ENCODE measurements at places on chromosomes 5 and 9.

- DNase-seq = no peak
Observed at GRCh38 chr5:42720251-42720650, 36.4 kb upstream of the CCDC152 start.

DNA sequence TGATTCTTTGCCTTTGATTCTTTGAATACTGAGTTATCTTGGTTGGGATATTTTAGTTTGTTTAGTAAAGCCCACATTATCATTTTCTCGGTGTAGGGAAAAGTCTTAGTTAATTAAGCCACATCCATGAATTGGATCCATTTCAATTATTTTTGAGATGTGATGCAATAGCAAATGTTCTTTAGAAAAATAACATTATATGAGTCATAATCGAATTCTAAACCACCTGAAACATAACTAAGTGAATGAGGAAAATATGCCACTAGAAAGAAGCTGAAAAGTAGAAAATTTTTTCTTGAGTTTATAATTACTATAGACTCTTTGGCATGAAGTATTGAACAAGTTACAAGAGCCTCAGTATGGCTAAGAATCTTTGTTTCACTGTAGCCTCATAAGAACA lies 17.5 kb upstream of the CCDC192 start:
- no peak for DNase-seq

- no peak for DNase-seq
Observed at GRCh38 chr5:63029891-63030290, 451.3 kb downstream of the LRRC70 start.

DNA sequence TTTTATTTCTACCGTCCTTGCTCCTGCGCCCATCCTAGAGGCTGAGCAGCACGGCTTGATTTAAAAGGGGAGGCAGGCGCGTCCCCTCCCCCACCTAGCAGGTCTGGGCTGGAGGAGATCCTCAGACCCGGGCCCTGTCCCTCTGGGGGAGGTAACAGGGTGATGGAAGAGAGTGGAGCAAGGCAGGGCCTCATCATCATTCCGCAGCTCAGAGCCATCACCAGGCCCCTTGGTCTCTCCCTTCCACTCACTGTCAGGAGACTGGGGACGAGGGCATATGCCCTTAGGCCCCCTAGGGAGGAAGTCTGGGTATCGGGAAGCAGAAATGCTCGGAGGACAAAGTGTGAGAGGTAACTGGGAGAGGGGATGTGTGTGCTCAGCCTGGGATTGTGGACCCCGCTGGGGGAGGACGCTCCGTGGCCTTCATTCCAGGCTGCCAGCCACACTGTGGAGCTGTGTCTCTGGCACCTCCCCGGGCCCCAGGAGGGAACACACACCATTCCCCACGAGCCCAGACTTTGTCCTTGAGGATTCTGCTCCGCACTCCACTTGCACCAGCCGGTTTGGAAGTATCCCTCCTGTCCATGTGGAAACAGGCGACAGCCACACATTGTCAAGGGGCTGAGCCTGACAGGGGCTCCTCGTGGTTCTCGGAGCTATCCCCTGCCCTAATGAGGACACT lies 761 bp downstream of the REEP2 start:
- DNase-seq = no peak

GRCh38 chr9:116276196-116276493 lies 122.6 kb downstream of the PAPPA start:
- DNase-seq = no peak

DNA sequence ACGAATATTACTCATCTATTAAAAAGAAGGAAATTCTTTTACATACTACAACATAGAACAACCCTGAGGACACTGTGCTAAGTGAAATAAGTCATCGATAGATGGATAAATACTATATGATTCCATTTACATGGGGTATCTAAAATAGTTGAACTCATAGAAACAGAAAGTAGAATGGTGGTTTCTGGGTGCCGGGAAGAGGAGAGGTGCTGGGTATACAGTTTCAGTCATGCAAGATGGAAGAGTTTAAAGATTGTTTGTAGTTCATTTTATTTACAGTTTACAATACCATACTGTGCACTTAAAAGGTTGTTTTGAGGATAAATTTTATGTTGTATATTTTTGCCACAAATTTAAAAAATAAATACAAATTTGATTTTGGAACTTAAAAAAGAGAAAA lies 267.5 kb upstream of the ITGA1 start:
- DNase-seq = no peak

DNA sequence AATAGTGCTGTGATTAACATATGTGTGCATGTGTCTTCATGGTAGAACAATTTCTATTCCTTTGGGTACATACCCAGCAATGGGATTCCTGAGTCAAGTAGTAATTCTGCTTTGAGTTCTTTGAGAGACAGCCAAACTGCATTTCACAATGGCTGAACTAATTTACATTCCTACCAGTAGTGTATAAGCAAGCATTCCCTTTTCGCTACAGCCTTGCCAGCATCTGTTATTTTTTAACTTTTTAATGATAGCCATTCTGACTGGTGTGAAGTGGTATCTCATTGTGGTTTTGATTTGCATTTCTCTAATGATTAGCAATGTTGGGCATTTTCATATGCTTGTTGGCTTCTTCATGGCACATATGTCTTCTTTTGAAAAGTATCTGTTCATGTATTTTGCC lies 308.5 kb downstream of the ARRDC3 start:
- DNase-seq = no peak

GRCh38 chr5:140741967-140742366 lies 41.7 kb downstream of the ZMAT2 start:
- no peak for DNase-seq

GRCh38 chr5:56659971-56660370 lies 155.4 kb upstream of the MAP3K1 start:
- DNase-seq = no peak

DNA sequence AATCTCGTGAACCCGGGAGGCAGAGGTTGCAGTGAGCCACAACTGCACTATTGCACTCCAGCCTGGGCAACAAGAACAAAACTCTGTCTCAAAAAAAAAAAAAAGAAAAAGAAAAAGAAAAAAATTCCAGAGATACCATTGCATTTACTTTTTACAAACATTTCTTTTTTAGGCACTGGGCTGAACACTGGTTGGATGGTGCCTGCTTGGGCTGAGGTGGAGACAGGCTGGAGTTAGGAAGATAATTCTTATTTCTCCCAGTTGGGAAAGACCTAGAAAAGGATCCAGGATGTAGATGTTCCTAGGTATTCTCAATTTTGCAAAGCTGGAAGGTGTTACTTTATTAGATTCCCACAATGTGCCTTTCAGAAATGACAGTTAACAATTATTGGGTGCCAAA lies 49.9 kb upstream of the JMY start:
- no peak for DNase-seq

DNA sequence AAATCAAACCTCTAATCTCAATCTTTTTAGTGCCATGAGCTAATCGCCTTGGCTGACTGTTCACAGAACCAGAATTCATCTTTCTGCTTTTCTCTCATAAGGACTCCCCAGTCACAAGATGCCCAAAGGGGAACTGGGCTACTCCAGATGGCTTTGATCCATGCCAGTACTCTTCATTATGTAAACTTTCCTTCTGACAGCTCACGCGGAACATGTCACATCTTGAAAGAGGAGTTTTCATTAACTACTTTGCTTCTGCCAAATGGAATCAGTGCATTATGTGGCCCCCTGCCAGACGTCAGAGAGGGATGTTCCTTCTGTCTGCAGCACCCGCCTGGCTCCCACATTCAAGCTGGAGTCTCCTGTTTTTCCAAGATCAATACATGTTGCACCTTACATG lies 142.1 kb upstream of the NMUR2 start:
- no peak for DNase-seq

GRCh38 chr5:80195837-80196400 lies 59.9 kb downstream of the SERINC5 start:
- DNase-seq = no peak

- DNase-seq = no peak
Observed at GRCh38 chr5:145858959-145859358, 13.9 kb downstream of the GRXCR2 start.

- no peak for DNase-seq
Observed at GRCh38 chr9:16744394-16744793, 126.1 kb downstream of the BNC2 start.

DNA sequence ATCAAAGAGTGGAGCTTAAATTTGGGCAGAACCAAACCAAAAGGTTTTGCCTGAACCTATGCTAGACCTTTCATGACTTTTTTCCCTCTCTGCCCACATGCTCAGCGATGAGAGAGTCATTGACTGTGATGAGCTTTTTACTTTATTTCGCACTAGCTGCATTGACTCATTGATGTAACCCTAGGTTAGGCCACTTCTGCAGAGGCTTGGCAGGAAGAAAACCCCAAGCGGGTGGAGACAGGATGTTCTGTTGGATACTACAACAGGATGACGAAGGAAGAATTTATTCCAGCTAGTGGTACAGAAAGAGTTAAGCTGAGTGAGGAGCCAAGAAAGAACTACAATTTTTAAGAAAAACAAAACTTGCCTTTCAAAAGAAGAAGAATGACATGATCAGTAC lies 18.4 kb downstream of the AGXT2 start:
- DNase-seq = no peak

All from COR-L47 (cell line).